ENCODE measurements at places on chromosomes 4 and X. TPM values are rescaled to one million over a fixed set of nuclear protein-coding genes. Genes with fewer than 3 reads are reported as not detected.

ANAPC10 gene
- 20.4 TPM for total RNA-seq

STATH gene
- total RNA-seq, result not detected

SPANXA1 gene
- total RNA-seq, result not detected

GRCh38 chrX:6203462-6204215, 25.0 kb downstream of the NLGN4X start:
- DNase-seq, result no peak

DNA sequence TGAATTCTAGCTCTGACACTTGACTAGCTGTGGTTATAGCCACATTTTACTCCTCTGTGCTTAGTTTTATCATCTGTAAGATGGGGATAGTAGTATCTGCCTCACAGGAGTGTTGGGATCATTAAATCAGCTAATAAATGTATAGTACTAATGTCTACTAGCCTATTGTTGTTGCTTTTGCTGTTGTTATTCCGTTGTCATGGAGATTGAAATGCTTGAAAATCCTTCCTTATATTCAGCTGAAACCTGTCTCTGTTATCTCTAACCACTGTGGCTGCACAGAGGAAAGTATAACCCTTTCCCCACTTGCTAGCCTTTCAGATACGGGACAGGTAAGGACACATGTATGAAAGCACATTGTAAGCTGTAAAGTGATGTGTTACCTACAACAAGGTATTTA, 33.9 kb downstream of the CLCN5 start:
- peak; percentile 2 for DNase-seq

- no peak for DNase-seq
These were observed 340.3 kb upstream of the GRID2 start for GRCh38 chr4:91963486-91963885.

- no peak for DNase-seq
These were observed 112.7 kb downstream of the FAM53A start for GRCh38 chr4:1571165-1572009.

DNA sequence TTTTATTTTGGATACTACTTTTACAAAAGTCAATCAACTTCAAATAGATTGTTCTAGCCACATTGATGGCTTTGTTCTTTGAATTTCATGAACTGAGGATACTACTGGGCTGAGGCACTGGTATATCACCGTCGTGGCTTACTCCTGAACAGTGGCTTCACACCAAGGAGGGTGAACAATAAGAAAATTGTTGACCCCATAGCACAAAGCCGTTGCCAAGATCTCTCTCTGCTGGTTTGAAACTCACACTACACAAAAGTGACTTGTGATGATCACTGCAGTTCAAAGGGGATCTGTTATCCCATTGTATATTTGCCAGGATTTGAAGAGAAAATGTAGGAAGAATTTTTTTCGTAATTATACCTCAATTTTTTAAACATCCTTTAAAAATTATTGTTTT, 119.6 kb downstream of the PDLIM5 start:
- DNase-seq, result no peak

DNA sequence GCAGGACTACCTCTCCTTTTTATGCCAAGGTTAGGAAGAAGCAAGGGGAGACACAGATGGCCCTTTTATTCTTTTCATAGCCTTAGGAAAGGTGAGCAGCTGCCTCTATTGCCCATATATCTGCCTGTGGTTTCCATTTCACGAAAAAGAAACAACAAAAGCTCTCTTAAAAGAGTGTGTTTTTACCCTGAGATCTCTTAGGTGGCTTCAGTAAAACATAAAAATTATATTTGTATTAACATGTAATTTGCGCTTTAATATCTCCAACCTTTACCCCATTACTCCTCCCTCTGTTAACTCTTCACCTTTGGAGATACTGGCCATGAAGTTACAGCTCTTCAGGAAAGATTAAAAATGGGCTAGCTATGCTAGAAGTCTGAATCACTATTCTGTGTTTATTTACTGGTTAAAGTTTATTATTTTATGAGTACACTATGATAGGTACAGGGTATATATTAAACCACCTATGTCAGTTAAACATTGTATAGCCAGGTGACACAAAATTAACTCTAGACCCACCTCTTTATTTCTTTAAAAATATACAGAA, 15.0 kb upstream of the SULT1B1 start:
- no peak for DNase-seq

Data from Calu3 (cell line).